ENCODE measurements at places on chromosomes 1 and 21.

DNA sequence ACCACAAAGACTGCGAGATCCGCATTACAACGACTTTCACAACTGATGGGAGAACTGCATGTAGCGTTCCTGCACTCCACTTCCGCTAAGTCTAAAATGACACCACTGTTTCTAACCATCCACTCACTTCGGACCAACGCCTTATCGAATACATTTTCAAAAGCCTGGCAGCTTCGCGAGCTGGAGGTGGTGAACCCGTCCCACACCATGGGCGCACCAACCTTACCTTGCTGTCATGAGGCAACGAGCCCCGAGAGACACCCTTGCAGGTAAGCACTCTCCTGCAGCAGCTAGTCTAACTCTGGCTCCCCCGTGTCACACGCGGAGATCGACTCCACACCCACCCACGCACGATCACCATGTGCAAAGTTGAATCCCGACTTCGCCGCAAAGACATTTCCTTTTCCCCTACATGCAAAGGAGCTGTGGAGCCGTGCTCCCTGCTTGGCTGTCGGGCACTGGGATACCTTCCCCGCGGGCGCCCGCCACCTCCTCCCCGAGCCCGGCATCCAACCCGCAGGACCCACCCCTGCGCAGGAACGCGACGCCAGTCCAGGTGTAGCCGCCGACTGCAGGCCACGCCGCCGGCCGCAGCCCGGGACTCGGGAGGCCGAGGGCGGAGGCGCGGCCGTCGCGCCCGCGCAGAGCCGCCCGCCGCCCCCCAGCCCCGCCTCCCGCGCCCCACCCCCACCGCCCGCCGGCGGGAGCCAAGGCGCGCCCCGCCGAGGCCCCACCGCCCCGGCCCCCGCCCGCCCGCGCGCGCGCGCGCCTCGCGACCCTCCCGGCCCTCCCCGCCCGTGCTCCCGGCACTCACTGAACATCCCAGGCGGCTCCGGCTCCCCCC lies 629 bp downstream of the TAF5L start:
- DNase-seq: peak; percentile 66

- DNase-seq: no peak
Measured at GRCh38 chr1:86104606-86105532, 51.7 kb downstream of the COL24A1 start.

GRCh38 chr1:165905853-165906252 lies 78.4 kb downstream of the UCK2 start:
- DNase-seq: no peak

- DNase-seq: no peak
Measured at GRCh38 chr1:152770411-152770810, 4.5 kb upstream of the LCE1F start.

DNA sequence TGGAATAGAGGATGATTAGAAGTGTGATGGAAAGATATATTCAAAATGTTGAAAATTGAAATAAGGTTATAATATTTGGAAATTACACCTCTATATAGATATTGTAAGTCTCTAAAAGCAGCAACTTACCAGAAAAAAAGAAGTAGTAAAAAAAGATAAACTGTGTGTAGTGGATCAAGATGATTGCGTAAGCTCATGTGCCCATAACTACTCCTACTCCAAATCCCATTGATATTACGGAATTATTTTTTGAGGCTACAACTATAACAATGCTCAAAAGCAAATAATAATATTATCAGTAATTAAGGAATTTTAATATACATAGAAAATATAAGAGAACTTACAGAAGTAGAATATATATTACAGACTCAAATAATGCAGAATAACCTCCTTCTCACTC lies 33.6 kb downstream of the CATSPERE start:
- DNase-seq: no peak

- no peak for DNase-seq
Measured at GRCh38 chr1:156497078-156497742, 3.4 kb downstream of the MEF2D start.

DNA sequence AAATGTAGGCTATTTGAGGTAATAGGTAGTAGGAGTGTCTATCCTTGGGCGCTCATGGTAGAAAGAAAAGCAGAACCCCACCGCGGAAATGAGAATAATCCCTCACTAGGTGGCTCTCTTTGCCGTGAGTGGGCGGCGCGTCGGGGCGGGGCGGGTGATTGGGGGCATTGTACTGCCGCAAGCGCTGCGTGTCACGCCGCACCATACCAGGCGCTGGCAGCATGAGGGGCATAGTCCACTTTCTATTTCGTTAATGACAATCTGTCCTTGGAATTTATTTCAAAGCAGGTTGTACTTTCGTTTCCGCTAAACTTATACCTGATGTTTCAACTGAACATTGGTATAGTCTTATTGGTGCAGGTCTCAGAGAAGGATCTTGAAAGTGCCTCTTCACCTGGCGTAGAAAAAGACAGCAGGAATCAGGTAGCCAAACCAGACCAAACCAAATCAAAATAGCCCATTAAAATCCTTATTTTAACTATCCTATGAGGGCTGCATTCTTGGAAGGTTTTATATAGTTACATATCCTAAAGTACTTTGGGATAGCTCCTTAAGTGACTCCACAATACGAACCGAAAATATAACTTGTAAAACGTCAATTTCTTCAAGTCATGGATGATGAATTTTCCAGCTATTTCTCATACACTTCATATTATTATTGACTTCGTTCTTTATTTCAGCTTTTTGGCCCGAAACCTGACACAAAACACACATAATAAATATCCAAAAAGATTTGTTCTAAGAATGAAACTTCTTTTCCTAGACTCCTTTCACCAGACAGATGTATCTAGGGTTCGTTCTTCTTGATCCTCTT lies 1.9 kb upstream of the SMG7 start:
- peak; percentile 91 for DNase-seq

DNA sequence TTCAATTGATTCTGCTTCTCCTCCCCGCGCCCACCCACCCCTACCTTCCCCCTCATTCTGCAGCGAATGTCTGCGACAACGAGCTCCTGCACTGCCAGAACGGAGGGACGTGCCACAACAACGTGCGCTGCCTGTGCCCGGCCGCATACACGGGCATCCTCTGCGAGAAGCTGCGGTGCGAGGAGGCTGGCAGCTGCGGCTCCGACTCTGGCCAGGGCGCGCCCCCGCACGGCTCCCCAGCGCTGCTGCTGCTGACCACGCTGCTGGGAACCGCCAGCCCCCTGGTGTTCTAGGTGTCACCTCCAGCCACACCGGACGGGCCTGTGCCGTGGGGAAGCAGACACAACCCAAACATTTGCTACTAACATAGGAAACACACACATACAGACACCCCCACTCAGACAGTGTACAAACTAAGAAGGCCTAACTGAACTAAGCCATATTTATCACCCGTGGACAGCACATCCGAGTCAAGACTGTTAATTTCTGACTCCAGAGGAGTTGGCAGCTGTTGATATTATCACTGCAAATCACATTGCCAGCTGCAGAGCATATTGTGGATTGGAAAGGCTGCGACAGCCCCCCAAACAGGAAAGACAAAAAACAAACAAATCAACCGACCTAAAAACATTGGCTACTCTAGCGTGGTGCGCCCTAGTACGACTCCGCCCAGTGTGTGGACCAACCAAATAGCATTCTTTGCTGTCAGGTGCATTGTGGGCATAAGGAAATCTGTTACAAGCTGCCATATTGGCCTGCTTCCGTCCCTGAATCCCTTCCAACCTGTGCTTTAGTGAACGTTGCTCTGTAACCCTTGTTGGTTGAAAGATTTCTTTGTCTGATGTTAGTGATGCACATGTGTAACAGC lies 339.9 kb downstream of the NTNG1 start:
- DNase-seq: peak; percentile 19

DNA sequence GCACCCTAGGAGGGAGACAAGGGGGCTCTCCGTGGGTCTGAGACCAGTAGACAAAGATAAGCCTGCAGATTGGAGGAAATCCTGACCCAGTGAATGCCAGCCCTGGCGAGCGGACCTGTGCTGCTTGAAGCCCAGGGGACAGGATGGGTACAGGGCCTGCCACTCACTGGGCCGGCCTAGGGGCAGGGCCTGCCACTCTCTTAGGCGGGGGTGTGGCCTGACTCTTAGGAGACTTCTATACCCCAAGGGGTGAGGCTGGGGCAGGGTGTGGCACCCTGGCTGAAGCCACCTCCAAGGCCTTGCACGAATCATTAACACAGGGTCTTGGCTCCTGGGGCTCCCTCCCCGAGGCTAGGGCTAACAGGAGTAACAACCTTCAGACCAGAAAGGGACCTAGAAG lies 30.7 kb downstream of the TRIM62 start:
- no peak for DNase-seq

DNA sequence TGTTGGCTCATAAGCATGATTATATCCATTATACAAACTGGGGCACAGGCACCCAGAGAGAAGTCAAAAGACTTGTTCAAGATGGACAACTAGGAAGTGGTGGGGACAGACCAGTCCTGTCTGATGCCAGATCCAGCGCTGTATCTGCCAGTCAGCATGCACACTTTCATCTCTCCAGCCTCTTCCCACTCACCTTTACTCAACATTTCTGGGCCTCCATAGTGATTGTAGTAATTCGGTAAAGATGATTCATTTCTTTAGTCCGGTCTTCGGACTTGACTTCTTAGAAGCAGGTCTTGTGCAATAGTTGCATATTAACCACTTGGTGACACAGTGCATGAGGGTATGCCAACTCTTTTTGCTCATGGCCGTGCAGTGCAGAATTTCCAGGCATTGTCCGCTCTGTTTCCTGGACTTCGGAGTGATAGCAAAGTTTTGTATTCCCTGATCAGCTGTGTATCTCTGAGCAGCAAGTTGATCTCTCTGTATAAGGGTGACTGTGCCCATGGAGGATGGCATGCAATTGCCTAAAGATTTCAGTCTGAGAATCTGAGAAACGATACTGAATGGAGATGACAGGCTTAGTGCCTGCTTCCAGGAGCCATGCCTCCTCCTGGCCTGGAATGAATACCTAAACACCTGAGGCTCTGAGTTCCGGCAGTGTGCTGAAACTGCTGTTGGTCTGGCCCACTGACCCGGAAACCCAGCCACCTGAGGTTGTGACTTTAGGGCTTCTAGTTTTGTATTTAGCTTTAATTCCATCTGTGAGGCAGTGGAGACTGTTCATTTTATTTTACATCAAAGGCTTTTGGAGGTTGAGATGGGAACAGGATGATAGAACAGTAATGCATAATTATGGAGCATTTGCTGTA lies 39.0 kb downstream of the GALNT2 start:
- DNase-seq: peak; percentile 70

DNA sequence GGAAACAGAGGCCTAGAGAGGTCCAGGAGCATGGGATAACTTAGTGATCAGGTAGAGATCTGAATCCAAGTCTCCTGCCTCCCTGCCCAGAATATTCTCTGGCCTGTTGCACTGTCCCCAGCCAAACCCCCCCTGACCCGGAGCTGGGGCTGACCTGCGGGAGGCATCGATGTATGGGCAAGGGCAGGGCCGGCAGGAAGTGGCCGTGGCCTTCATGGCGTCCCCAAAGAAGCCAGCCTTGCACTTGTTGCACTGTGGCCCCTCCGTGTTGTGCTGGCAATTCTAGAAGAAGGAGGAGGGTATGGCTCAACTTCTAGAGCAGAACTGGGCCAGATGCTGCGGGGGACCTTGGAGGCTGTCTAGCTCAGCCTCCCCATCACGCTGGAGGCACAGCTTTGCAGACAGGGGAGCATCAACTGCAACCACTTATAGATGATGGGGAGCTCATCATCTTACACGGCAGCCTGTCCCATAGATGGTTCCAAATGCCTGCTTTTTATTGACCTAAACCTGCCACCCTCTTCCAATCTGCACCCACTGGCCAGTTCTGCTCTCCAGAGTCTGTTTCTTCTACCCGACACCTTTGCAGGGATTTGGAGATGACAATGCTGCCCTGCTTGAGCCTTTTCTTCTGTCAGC lies 58.2 kb downstream of the HSPG2 start:
- DNase-seq: no peak

DNA sequence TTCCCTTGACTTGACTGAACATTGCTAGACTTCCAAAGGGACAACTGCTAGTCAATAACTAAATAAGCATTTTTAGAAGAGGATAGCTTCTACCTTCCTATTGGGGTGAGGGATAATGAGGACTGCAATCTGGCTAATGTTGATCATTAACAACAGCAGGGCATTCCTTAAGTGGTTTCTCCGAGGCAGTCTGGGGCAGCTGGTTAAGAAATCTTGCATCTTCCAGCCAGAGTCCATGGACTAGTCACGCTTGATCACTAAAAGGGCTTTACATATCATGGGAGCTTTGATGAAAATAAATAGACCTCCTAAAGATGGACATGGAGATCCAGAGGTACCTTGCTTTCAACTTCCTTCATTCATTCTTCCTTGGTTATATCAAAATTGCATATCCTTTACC lies 329.4 kb upstream of the ESRRG start:
- DNase-seq: no peak

DNA sequence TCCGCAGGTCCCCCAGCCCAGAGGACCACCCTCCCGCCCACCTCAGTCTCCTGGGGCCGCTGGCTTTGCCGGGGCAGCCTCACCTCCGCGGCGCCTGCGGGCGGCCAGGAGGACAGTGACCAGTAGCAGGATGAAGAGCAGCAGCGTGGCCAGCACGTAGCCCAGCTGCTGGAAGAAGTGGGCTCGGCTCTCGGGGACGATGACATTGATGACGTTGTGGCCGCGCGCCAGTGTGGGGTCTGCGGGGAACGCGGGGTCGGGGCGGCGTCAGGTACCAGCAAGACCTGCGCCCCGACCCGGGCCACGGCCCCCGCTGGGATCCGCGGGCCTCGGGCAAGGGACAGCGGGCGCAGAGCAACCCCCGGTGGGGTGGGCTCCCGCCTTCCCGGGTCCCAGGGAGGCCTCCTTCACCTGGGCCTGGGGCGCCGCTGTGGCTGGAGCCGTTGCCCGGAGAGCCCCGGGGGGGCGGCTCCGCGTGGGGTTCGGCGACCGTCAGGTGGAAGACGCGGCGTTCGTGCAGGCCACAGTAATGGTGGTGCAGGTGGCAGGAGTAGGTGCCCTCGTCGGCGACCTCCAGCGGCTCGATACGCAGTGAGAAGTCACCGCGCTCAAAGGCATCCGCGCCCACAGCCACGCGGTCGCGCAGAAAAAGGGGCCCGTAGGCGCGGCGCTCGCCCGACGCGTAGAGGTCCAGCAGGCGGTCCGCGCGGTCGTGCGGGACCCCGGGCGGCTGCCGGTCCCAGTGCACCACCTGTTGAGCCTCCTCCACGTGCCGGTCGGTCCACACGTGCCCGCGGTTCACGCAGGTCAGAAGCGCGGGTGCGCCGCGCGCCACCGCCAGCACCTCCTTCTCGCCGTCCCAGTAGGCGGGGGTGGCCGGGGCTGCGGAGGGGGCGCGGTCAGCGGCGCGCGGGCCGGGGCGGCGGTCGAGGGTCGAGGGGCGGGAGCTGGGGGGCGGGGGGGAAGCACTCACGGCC lies 3.8 kb downstream of the MXRA8 start:
- no peak for DNase-seq

DNA sequence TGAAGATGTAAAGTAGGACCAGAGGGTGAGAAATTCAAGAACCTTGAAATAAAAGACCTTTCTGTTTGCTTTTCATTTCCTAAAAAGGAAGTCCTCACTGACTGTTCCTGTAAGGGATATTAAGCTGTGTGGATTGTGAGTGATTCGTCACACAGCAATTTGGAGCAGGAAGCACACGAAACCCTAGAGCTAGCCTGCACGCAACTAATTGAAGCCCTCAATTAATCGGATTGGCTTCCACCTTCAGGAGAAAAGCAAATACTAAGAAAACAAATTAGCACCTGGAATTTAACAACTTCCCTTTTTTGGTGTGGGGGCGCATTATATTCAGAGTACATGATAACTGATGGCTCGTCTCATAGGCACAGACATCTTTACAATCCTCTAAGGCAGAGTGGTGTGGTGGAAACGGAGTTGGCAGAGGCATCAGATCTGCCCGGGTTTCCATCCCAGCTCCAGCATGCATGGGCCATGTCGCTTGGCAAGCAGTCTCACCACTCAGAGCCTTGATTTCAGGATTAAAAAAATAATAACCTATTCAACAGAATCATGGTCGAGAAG lies 95.2 kb downstream of the KCNJ15 start:
- peak; percentile 93 for DNase-seq

GRCh38 chr1:231636157-231636556 lies 9.6 kb downstream of the DISC1 start:
- DNase-seq: peak; percentile 87
